ENCODE measurements at places on chromosomes 2 and 18. TPM values are rescaled to one million over a fixed set of nuclear protein-coding genes. Genes with fewer than 3 reads are reported as not detected.

DNA sequence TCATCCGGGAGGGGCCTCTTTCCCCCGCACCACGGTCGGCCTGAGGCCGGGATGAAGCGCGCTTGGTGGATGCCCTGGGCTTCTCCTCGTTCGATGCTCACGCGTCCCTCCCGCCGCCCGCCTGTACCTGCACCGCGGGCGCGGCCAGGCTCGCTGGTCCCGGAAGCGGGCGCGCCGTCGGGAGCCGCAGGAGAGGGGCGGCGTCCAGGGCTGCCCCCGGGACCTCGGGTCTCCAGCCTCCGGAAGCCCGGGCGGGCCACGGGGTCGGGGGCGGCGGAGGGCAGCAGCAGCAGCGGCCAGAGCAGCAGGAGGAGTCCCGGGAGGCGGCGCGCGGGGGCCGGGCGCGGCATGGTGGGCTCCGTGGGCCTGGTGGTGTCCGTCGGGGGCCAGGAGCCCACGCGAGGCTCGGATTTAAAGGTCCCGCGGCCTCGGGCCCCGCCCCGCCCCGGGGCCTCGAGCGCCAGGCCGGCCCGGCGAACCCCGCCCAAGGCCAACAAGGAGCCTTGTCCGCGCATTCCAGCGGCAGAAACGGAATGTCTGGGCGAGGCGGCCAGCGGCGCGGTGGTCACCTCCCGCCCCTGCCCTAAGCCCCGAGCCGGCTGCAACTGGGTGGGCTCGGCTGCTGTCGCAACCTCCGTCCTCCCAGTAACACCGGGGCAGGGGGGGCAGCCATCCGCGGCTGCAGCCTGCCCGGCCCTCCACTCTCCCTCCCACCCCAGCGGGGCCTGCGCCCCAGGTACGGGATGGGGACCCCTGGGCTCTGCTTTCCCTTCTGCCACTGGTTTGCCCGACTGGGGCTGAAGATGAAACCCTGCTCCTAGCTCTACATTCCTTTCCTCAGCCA lies at the start of gene MATN3:
Gene MATN3, minus strand, starts transcription at position 387 of the 844 bp plus-strand sequence. Its CDS starts 37 bp downstream, at position 350.
- no peak for DNase-seq

DNA sequence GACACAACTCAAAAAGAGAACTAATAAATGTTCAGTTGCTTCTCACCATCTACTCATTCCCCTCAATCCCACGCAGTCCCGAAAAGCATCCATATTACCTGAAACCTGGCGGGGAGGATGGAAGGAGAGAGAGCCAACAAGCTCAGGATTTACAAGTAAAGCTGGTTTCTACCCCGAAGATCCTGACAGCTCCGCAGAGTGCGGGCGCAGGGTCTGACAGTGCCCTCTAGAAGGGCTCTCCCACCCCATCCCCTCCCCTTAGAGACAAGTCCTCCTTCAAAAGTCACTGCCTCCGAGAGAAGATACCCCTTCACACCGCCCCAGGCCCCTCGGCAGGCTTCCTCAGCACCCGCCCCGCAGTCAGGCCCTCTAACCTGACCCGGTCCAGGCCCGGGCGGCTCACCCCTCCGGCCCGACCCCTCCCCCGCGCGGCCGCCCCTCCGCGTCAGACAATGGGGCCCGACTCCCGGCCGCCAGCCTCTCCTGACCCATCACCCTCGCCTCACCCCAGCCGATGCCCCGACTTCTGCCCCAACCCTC lies 550 bp downstream of the RAB1A start:
- DNase-seq, result no peak

- no peak for DNase-seq
Observed at GRCh38 chr2:62524293-62524941, 18.4 kb upstream of the TMEM17 start.

GRCh38 chr2:3170792-3171455 lies 206.7 kb downstream of the EIPR1 start:
- DNase-seq, result no peak

DNA sequence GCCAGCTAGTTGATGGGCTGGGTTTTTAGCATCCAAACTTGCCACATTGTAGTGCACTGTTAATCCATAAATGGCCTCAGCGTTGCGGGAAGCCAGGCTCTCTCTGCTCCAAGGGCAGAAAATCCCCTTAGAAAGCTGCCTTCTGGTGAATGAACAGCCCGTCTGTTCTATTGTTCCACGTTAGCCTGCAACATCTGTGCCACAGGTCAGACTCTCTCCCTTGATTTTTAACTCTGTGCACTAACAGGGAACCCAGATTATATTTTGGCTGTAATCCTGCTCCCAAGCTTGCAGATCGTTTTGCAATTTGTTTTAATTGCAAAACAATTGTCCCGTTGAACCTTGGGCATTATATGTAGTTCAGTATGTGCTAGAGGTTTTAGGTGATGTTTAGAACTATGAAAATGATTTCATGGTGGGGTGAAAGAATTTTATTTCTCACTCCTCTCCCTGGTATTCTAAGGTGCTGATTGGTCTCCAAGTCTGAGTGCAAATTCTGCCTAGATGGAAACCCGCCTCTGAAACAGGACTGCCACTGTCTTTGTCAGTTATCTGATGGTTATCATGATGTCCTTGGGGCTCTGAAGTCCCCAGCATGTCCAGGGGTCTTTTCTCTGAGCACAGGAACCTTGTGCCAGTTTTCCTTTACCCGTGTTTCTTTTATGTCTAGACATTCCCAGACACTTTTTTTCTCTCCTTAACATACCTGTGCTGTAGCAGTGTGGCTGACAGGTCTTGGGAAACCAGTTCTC lies 106.6 kb downstream of the MAP4K4 start:
- no peak for DNase-seq

GRCh38 chr18:25123438-25124232 lies 228.3 kb downstream of the ZNF521 start:
- DNase-seq, result no peak

DNA sequence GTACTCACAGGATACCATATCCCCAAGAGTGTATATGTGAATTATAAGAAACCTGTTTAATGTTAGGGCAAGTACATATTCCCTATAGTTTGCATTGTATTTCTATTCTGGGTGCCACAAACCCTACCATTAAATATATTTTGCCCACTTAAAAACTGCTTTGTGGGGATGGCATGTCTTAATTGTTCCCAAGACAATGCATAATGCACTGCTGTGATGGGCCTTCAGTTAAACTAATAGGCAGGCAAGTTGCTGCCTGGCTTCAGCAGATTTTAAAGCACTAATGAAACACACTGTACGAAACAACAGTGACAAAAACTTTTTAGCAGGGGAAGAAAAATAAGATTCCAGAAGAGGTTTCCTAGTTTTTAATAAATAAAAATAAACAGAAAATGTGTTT lies 104.8 kb upstream of the VRK2 start:
- no peak for DNase-seq

Gene LYPD6
- total RNA-seq, result 16.9 TPM

GRCh38 chr2:191197096-191197495 lies 46.3 kb upstream of the STAT4 start:
- DNase-seq, result no peak

Gene CCDC85A
- total RNA-seq, result 7.1 TPM

Gene AGXT
- total RNA-seq, result not detected

DNA sequence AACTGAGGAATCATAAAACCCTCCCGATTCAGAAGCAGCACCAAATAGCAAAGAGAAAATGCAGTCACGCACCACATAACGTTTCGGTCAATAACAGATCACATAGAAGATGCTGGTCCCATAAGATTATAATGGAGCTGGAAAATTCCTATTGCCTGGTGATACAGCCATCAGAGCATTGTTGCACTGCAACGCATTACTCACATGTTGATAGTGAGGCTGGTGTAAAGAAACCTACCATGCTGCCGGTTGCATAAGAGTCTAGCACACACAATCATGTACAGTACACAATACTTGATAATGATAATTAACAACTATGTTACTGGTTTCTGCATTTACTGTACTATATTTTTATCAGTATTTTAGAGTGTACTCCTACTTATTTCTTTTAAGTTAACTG lies 32.5 kb downstream of the RNF152 start:
- DNase-seq, result no peak

GRCh38 chr2:98608116-98608961 lies at the start of the genes COA5 and UNC50:
Gene COA5 (minus strand): TSS chr2:98608512. CDS start chr2:98608405, 107 bp downstream.
Gene UNC50 (plus strand): TSS chr2:98608589. CDS start chr2:98609760, 1,171 bp downstream.
- peak; percentile 74 for DNase-seq

DNA sequence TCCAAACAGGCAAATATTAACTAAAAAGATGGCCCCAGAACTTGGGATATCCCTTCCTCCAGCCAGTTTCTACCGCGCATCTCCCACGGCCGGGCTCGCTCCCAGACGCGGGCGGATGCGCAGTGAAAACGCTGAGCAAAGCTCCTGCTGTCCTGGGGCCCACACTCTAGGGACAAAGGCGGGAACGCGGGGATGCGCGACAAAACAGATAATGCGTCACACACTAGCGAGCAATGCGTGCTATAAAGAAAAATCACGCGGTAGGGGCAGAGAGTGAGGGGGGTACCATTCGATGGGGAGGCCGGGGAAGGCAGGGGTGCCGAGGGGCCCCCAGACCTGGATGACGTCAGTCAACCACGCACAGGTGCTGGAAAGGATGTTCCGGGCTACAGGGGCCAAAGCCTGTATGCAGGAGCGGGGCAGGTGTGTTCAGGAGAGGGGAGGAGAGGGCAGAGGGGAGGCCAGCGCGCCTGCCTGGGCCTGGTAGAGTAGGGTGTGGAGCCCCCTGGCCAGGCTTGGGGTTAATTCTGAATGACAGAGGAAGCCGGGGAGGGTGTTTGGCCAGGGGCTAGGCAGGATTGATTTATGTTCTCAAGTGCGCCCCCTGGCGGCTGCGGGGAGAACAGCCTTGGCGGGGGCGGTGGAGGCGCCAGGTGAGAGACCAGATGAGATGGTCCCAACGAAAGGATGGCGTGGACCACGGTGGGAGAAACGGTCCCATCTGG lies 14.9 kb upstream of the ITM2C start:
- no peak for DNase-seq

GRCh38 chr2:109446278-109447131 lies 167.3 kb downstream of the SEPTIN10 start:
- no peak for DNase-seq

DNA sequence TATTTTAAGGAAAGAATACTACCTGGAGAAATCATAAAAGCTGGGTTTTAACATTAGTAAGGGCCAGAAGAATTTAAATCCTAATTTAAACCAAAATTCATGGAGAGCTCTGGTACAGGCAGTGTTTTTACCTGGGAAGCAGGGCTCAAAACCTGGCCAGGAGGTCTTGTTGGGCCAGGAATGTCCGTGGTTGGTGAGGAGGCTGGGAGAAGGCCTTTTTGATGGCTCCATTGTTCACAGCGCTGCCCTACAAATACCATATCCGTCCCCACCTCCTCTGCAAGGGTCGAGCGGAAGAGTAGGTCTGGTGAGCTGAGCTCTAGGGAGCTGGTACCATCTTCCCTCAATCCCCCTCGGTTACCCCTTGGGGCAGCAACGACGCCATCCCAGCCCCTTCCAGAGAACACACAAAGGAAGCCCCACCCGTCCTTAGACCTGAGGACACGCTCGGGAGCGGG lies 10.9 kb upstream of the HOXD1 start:
- DNase-seq, result no peak

Gene NCOA1
- total RNA-seq, result 107 TPM

Gene MARCHF7
- 212 TPM for total RNA-seq

Gene CD28
- 6.1 TPM for total RNA-seq

Gene LCT
- not detected for total RNA-seq

DNA sequence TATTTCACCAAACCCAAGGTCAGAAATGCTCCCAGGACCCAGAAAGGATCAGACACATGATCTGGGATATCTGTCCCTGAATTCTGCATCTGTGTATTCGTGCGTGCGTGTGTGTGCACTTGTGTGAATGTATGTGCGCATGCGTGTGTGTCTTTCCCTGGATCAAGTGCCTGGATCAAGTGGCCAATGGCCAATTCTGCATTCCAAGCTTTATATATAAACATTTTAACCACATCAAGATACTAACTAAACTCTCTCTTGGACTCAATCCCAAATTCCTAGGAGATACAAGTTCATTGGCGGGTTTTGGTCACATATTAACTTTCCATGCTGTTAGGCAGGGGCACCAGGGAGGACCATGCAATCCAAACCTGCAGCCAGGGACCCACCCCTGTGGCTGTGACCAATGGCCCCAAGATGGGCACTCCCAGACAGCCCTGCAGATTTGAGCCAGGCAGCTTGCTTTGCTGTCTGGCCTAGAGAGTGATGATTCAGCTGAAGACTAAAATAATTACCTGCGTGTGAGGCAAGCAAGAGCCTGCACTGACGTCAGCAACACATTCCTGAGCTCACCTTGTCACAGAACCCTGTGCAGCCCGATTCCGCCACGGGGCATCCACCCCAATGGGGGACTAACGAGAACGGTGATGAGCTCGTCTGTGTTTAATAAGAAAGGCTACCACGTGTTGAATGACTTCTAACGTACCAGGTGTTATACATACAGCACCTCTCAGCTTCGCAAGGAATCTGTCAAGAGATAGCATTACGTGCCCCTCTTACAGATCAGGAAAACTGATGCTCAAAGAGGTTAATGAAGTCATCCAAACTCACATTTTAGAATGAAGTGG lies 45.3 kb upstream of the ROCK2 start:
- DNase-seq, result no peak

DNA sequence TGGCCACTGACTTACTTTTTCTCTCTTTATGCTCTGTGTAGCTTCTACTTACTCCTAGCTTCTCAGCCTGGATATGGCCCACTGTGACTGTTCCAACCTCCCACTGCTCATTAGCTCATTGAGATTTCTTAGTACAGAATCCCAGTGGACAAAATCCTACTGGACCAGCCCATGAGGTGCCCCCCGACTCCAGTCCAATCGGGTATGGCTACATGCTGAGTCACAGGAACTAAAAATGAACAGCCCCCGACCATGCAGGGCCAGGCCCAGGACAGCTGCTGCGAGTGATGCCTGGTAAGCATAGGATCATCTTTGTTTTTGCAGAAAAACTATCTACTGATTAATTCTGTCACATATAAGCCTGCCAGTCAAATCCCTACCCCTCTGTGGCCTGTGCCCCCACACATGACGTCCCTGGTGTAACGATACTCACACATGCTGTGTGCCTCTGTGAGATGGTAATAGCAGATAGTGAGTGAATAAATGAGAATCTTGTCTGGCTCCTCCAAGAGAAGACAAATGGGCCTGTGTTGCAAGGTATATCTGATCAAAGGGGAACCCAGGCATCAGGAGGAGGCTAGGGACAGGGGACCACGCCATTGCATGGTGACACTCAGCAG lies 85.9 kb upstream of the KLF7 start:
- no peak for DNase-seq

DNA sequence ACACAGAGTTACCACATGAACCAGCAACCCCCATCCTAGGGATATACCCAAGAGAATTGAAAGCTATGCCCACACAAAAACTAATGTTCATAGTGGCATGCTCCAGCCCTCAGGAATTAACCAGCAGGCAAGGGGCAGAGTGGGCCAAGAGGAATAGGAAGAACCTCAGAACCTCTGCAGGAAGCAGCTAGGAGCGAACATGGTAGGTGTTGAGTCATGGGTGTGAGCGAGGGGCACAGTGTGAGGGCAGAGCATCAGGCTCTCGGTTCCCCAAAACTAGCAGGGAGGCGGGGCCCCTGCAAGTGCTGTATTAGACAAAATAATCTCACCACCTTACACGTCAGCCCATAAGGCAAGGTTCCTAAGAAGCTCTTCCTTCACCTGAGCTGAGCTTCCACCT lies 5.6 kb upstream of the RUFY4 start:
- no peak for DNase-seq

- no peak for DNase-seq
Observed at GRCh38 chr18:6323319-6323889, 91.3 kb downstream of the L3MBTL4 start.

Gene ECEL1
- 0.21 TPM for total RNA-seq

Data from urinary bladder (tissue), 4 donors.